Chondrocyte (in vitro differentiated cells): ENCODE measurements at places on chromosomes 3 and 15. TPM values are rescaled to one million over a fixed set of nuclear protein-coding genes. Genes with fewer than 3 reads are reported as not detected.
A peak's percentile ranks its signal among the peaks of the same experiment; 100 is the strongest.

The SCN5A gene
- total RNA-seq = 0.21 to 0.25 TPM (median 0.24 TPM) in 3 replicates

The LIPC gene
- not detected in 3 replicates for total RNA-seq

The ENTPD3 gene
- total RNA-seq = 0.15 TPM in 1 of 3 replicates, not detected in the others

The HIGD2B gene
- not detected in 3 replicates for total RNA-seq

The ROBO2 gene
- 1.7 to 11.1 TPM (median 2.8 TPM) in 3 replicates for total RNA-seq

- DNase-seq = peak; percentile 56
- no peak overlapping the region for H3K27ac ChIP-seq
- peaks cover 2% of the 10 kb centered on the region for H3K36me3 ChIP-seq
- H3K4me1 ChIP-seq = no peaks in the 10 kb centered on the region
These were observed 23.2 kb downstream of the ALS2CL start for GRCh38 chr3:46670000-46670890.

DNA sequence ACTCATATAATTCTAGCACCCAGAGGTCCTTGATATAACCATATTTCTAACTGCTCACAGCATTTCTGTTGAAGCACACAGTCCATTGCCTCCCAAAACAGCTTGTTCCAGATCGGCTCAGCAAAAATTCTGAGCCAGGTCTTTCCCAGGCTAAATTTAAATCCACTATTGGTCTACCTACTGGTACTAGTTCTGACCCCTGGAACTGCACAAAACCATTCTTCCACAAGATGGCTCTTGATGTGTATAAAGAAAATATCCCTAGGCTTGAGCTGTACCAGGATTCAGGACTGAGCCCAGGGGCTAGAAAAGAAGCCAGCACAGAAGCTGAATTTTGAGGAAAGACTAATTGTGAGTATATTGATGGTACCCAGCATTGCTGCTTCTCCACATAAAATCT, 75.4 kb upstream of the ABHD17C start:
- DNase-seq = no peak
- H3K4me1 ChIP-seq = peaks cover 21% of the 10 kb centered on the region
- no peak overlapping the region for H3K27ac ChIP-seq
- no peak overlapping the region for H3K4me3 ChIP-seq
- no peaks in the 10 kb centered on the region for H3K27me3 ChIP-seq

DNA sequence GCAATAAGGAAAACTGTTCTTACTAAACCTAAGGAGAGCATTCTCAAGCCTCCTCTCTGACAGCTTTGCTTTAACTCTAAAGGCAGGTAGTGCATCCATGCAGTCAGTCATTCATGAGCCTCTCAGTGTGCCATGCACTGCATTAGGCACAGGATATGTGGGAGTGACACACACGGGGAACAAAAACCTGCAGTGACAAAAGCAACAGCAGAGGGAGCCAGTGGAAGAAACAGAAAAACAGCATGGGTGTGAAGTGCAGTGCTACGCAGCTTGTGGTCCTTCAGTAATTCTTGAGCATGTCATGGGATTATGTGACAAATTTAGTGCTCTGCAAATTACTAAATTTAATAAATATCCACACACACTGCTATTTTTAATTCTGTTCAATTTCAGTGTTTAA, 230.7 kb downstream of the BBX start:
- DNase-seq = no peak
- H3K36me3 ChIP-seq = peaks cover 5% of the 10 kb centered on the region
- no peaks in the 10 kb centered on the region for H3K27me3 ChIP-seq
- no peaks in the 10 kb centered on the region for H3K4me1 ChIP-seq
- no peak overlapping the region for H3K27ac ChIP-seq

DNA sequence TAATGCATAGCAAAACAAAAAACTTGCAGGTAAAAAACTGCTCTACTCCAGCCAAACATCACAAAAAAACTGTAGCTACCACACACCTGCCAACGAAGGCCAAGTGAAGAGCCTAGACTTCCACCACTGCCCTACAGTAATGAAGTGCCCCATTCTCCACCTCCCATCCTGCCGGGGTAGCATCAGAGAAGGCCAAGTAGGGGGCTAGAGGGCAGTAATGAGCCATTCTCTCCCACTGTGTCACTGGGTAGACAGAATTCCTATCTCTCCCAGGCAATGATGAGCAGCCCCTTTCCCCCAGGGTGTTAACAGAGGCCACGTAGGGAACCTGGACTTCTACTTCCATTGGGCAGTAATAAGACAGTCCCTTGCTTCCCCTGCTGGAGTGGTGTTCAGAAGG, 9.5 kb downstream of the SEC22C start:
- H3K4me1 ChIP-seq = peaks cover 2% of the 10 kb centered on the region
- H3K27ac ChIP-seq = no peak overlapping the region
- H3K27me3 ChIP-seq = no peaks in the 10 kb centered on the region
- H3K36me3 ChIP-seq = peaks cover 23% of the 10 kb centered on the region

DNA sequence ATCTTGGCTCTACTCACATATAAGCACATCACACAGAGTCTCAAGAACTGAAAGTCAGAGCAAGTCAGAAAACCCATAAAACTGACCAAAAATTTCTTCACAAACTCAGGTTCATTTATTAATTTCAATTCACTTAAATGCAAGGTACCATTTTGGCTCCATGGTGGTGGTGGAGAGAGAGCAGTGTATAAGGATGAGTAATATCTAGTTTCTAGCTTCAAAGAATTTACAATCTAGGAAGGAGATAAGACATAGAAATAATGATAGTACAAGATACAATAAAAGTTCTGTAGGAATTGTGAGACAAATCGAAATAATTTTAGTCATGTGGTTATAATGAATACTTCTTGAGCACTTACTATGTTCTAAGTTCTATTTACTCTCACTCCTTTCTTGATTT, 6.7 kb upstream of the TP53BP1 start:
- H3K4me1 ChIP-seq = no peaks in the 10 kb centered on the region
- DNase-seq = no peak
- H3K27me3 ChIP-seq = no peaks in the 10 kb centered on the region
- no peak overlapping the region for H3K27ac ChIP-seq
- no peaks in the 10 kb centered on the region for H3K36me3 ChIP-seq

- peaks cover 2% of the 10 kb centered on the region for H3K36me3 ChIP-seq
- no peak overlapping the region for H3K4me3 ChIP-seq
- H3K27me3 ChIP-seq = no peaks in the 10 kb centered on the region
These were observed 73.8 kb downstream of the MINAR1 start for GRCh38 chr15:79505956-79506355.

GRCh38 chr3:30292192-30292893, 314.1 kb upstream of the TGFBR2 start:
- peaks cover 41% of the 10 kb centered on the region for H3K4me1 ChIP-seq
- no peak for DNase-seq
- no peaks in the 10 kb centered on the region for H3K36me3 ChIP-seq
- no peaks in the 10 kb centered on the region for H3K27me3 ChIP-seq

GRCh38 chr15:62684123-62684808, 358.3 kb upstream of the TPM1 start:
- H3K27me3 ChIP-seq = no peaks in the 10 kb centered on the region
- H3K36me3 ChIP-seq = peaks cover 14% of the 10 kb centered on the region
- no peak overlapping the region for H3K4me3 ChIP-seq
- DNase-seq = no peak
- no peaks in the 10 kb centered on the region for H3K4me1 ChIP-seq
- H3K27ac ChIP-seq = no peak overlapping the region

DNA sequence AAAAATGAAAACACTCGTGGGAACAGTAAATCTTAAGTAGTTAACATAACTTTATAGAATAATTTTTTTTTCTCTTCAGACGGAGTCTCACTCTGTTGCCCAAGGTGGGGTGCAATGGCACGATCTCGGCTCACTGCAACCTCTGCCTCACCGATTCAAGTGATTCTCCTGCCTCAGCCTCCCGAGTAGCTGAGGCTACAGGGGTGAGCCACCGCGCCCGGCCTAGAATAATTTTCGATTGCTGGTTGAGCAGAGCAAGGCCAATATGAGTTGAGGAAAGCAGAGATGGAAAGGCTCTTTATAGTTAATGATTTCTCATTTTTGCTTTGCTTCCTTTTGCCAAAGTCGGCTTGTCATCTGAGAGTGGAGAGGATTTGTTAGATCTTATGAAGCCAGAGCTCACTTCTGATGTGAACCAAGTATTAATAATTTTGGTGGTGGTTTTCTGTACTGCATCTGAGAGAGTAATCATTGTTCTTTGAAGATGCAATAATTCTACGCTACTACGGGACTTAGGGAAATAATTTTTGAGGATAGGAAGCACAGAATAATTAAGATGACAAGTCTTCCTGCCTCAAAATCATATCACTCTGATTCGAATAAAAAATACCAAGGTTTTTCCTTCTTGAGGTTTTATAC, 1.6 kb upstream of the GOLM2 start:
- H3K4me1 ChIP-seq = peaks cover 32% of the 10 kb centered on the region
- DNase-seq = no peak
- peak overlapping the region; percentile 99 for H3K27ac ChIP-seq
- no peaks in the 10 kb centered on the region for H3K27me3 ChIP-seq
- H3K36me3 ChIP-seq = no peaks in the 10 kb centered on the region
- peak overlapping the region; percentile 91 for H3K4me3 ChIP-seq

- no peak overlapping the region for H3K4me3 ChIP-seq
- H3K36me3 ChIP-seq = peaks cover 2% of the 10 kb centered on the region
- H3K4me1 ChIP-seq = peaks cover 8% of the 10 kb centered on the region
- no peak overlapping the region for H3K27ac ChIP-seq
These were observed 107.1 kb downstream of the SRGAP3 start for GRCh38 chr3:9142362-9142761.

DNA sequence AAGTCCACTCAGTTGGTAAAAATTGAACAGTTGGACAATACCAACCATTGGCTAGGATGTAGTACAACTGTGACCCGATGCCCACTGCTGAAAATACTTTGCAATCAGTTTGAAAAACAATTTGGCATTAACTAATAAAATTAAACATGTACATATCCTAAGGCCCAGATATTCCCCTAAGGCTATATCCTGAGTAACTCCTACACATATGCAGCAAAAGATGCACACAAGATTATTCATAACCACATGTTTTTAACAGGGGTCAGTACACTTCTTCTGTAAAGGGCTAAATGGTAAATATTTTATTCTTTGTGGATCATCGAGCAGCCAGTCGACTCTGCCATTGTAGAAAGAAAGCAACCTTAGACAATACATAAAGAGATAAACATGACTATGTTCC, 116.3 kb downstream of the MEX3B start:
- no peaks in the 10 kb centered on the region for H3K36me3 ChIP-seq
- no peaks in the 10 kb centered on the region for H3K4me1 ChIP-seq

- H3K27me3 ChIP-seq = peaks cover 3% of the 10 kb centered on the region
- no peak for DNase-seq
- no peaks in the 10 kb centered on the region for H3K4me1 ChIP-seq
- H3K27ac ChIP-seq = no peak overlapping the region
- H3K36me3 ChIP-seq = no peaks in the 10 kb centered on the region
These were observed 165.4 kb downstream of the SI start for GRCh38 chr3:164912916-164913315.

DNA sequence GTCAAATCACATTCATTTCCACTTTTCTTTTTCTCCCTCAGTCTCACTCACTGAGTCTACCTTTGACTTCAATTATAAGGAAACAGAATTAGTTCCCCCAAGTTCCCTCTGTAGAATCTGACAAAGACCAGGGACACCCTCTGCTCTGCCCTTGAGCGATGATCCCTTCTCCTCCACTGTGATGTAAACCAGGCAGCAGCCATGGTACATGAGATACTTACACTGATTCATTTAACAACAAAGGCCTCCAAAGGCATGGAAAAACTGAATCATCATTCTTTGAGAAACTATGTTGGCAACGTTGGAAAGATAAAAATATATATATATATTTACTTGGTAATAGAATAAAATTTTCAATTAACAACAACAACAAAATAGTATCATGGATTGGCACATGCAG, 84.1 kb downstream of the P3H2 start:
- no peak overlapping the region for H3K4me3 ChIP-seq
- peaks cover 42% of the 10 kb centered on the region for H3K4me1 ChIP-seq
- no peaks in the 10 kb centered on the region for H3K27me3 ChIP-seq
- no peaks in the 10 kb centered on the region for H3K36me3 ChIP-seq

DNA sequence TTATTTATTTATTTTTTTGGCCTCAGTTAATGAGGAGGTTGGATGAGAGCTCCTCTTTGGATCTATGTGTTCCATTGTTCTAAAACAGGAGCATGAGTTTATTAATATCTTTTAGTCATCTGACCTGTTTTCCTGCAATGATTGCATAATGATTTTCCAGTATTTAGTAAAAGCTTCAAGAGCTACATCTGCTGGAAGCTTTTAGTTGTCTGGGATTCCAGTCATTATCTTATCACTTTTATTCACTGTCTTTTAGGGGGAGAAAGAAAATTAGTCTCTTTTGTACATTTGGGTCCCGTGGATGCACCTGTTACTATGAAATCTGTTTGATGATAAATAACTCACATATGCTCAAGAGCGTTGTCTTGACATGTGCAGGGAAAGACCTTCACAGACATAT, 1270.0 kb downstream of the ROBO1 start:
- H3K27me3 ChIP-seq = peaks cover 2% of the 10 kb centered on the region
- no peak overlapping the region for H3K27ac ChIP-seq

DNA sequence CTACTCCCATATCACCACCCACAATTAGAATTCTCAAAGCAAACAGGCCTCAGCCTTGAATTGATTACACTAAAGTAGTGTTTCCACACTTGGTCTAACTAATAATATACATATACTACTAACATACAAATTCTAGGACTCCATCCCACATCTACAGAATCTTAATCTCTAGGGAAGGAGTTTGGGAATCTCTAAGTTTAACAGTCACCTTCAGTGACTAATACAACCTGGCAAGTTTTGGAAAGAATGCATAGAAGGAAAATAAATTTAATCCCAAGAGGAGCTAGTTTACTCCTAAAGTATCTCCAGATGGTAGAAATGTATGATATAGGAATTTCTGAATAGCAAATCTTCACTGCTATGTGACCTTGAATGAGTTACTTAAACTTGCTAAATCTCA, 9.1 kb downstream of the CLPX start:
- DNase-seq = no peak
- no peaks in the 10 kb centered on the region for H3K27me3 ChIP-seq
- peaks cover 9% of the 10 kb centered on the region for H3K36me3 ChIP-seq
- peaks cover 14% of the 10 kb centered on the region for H3K4me1 ChIP-seq

- H3K4me3 ChIP-seq = no peak overlapping the region
- peaks cover 2% of the 10 kb centered on the region for H3K4me1 ChIP-seq
- DNase-seq = no peak
- no peak overlapping the region for H3K27ac ChIP-seq
- H3K36me3 ChIP-seq = peaks cover 11% of the 10 kb centered on the region
These were observed 48.4 kb downstream of the TMEM45A start for GRCh38 chr3:100540791-100541334.

DNA sequence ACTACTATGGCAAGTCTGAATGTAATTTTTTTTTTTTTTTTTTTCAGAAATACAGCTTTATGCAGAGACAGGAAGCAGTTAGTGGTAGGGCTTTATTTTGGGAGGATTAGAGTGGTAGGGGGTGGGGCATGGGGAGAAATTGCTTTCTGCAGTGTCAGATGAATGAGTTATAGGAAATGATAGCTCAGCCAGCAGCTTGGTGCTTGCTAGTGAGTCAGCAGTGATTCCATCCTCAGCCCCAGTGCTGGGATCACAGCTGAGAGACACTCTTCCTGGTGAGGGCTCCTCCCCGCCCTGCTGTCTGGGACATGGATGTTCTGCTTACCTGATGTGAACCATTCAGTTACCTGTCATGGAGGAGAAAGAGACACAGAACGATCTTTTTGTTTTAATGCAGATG, 39.6 kb downstream of the SEMA6D start:
- no peaks in the 10 kb centered on the region for H3K27me3 ChIP-seq
- no peak for DNase-seq
- peaks cover 16% of the 10 kb centered on the region for H3K36me3 ChIP-seq
- H3K4me1 ChIP-seq = peaks cover 8% of the 10 kb centered on the region
